ENCODE measurements at places on chromosomes 5 and 9.

GRCh38 chr5:91787718-91788117 lies 404.6 kb upstream of the ARRDC3 start:
- no peak overlapping the region for H3K27ac ChIP-seq
- DNase-seq, result no peak
- peaks cover 6% of the 10 kb centered on the region for H3K27me3 ChIP-seq
- H3K4me1 ChIP-seq, result no peaks in the 10 kb centered on the region
- H3K4me3 ChIP-seq, result no peak overlapping the region

GRCh38 chr5:74116266-74116665 lies 490.3 kb downstream of the ARHGEF28 start:
- no peak overlapping the region for H3K4me3 ChIP-seq
- H3K27ac ChIP-seq, result no peak overlapping the region
- no peaks in the 10 kb centered on the region for H3K27me3 ChIP-seq
- no peak for DNase-seq
- H3K36me3 ChIP-seq, result no peaks in the 10 kb centered on the region
- no peaks in the 10 kb centered on the region for H3K4me1 ChIP-seq

- H3K4me3 ChIP-seq, result no peak overlapping the region
- no peaks in the 10 kb centered on the region for H3K4me1 ChIP-seq
- DNase-seq, result no peak
- H3K27ac ChIP-seq, result no peak overlapping the region
- H3K36me3 ChIP-seq, result no peaks in the 10 kb centered on the region
- H3K27me3 ChIP-seq, result no peaks in the 10 kb centered on the region
These were observed 88.7 kb downstream of the PALM2AKAP2 start for GRCh38 chr9:109868722-109869121.

- no peak overlapping the region for H3K4me3 ChIP-seq
- no peaks in the 10 kb centered on the region for H3K36me3 ChIP-seq
- H3K4me1 ChIP-seq, result peaks cover 20% of the 10 kb centered on the region
- no peaks in the 10 kb centered on the region for H3K27me3 ChIP-seq
- no peak for DNase-seq
These were observed 10.1 kb upstream of the RBM27 start for GRCh38 chr5:146193285-146193684.

- H3K4me1 ChIP-seq, result no peaks in the 10 kb centered on the region
- no peak overlapping the region for H3K27ac ChIP-seq
- H3K27me3 ChIP-seq, result peaks cover 3% of the 10 kb centered on the region
- H3K36me3 ChIP-seq, result no peaks in the 10 kb centered on the region
- no peak for DNase-seq
These were observed 41.3 kb upstream of the MEF2C start for GRCh38 chr5:88924330-88924657.

DNA sequence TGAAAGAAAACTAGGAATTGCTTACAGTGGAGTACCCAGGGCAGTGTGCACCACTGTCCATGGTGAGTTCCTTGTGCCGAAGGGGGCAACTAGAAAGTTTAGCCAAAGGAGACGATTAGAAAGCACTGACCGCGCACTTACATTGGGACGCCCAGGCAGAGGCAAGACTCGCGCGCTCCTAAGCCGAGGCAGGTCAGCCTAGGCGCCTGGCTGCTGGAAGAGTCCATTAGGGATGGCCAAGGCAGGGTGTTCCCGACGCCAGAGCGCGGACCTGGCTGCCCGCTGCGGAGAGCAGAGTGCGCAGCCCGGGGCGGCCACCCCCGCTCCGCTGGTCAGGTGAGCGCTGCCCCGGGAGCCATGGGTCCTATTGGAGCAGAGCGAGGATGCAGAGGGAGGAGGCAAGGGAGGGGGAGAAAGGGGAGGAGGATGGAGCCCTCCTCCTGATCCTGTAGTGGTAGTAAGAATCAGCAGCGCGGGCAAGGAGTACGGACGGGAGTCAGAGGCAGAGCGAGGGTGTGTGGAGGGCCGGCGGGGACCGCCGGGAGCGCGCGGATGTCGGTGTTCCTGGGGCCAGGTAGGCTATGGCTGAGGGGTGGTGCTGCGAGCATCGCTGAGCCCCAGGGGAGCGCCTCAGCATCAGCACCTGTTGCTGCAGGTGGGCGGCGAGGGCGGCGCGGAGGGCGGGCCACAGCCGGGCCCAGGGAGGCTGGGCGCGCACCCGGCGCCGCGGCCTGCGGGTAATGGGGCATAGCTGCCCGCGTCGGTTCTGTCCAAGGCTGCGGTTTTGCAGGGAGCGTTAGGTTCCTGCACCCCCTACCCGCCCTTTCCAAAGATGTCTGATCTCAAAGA lies at the start of gene ADGRV1:
Gene ADGRV1 (plus strand): TSS at position 454 of the 849 bp plus-strand sequence. CDS start 99 bp downstream, at position 553.
- H3K4me1 ChIP-seq, result peaks cover 2% of the 10 kb centered on the region
- DNase-seq, result peak; percentile 88
- H3K36me3 ChIP-seq, result no peaks in the 10 kb centered on the region
- no peak within 1 kb of the TSS for H3K27ac ChIP-seq
- peak within 1 kb of the TSS; percentile 29 for H3K4me3 ChIP-seq
- H3K27me3 ChIP-seq, result peaks cover 86% of the 10 kb centered on the region

DNA sequence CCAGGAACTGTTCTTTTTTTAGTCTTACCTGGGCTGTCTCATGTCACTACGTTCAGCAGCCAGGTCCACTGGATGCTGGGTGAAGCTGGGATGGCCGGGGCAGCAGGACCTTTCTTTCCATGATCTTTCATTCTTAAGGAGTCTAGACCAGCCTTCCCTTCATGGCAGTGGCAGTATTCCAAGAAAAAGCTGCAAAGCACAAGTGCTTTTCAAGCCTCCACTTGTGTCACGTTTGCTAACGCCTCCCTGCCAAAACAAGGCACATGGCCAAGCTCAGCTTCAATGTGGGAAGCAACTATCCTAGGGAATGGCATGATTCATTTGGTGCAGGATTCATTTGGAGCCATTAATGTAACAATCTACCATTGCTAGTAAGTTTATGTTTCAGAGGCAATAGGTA lies 94.8 kb downstream of the RCL1 start:
- H3K27ac ChIP-seq, result no peak overlapping the region
- no peak overlapping the region for H3K4me3 ChIP-seq
- no peaks in the 10 kb centered on the region for H3K27me3 ChIP-seq
- no peak for DNase-seq

DNA sequence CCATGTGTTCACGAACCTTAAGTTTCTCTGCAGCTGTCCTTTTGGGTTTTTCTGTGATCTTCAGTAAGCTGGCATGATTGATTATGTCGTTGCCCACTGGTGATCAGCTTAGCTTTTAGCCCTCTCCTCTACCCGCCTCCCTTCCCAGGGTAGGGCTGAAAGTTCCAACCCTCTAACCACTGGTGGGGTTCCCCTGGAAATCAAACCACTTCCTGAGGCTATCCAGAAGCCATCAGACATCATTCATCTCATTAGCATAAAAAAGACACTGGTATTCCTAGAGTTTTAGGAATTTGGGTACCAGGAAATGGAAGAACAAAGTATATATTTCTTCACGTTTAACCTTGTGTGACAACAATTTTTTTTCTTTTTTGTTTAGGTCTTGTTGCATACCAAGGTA lies 29.8 kb downstream of the SPIN1 start:
- no peaks in the 10 kb centered on the region for H3K27me3 ChIP-seq
- H3K27ac ChIP-seq, result peak overlapping the region; percentile 11
- no peak for DNase-seq
- H3K4me1 ChIP-seq, result no peaks in the 10 kb centered on the region
- H3K36me3 ChIP-seq, result peaks cover 84% of the 10 kb centered on the region

DNA sequence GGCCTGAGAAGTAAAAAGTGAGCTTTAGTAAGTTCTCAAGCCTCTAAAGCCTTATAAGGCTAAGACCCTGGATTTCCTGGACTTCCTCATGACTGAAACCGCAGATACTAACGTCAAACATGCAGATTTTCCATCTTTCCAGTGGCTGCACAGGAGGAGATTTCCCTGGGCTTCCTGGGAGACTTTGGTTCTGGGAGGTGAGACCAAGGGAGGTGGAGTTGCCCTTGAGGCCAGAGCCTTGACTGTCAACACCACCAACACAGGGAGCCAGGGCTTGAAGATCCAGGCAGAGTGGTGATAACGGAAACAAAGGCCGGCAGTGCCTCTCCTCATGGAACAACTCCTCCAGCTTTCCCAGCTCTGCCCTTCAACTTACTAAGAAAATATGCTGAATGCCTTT lies 144.7 kb upstream of the LRRTM2 start:
- no peaks in the 10 kb centered on the region for H3K27me3 ChIP-seq
- no peak for DNase-seq
- H3K4me1 ChIP-seq, result peaks cover 7% of the 10 kb centered on the region
- H3K27ac ChIP-seq, result no peak overlapping the region
- no peak overlapping the region for H3K4me3 ChIP-seq
- H3K36me3 ChIP-seq, result peaks cover 9% of the 10 kb centered on the region

- H3K27ac ChIP-seq, result no peak overlapping the region
- no peak for DNase-seq
- no peaks in the 10 kb centered on the region for H3K36me3 ChIP-seq
- peaks cover 20% of the 10 kb centered on the region for H3K27me3 ChIP-seq
These were observed 376.9 kb upstream of the KCNN2 start for GRCh38 chr5:113984928-113985327.

DNA sequence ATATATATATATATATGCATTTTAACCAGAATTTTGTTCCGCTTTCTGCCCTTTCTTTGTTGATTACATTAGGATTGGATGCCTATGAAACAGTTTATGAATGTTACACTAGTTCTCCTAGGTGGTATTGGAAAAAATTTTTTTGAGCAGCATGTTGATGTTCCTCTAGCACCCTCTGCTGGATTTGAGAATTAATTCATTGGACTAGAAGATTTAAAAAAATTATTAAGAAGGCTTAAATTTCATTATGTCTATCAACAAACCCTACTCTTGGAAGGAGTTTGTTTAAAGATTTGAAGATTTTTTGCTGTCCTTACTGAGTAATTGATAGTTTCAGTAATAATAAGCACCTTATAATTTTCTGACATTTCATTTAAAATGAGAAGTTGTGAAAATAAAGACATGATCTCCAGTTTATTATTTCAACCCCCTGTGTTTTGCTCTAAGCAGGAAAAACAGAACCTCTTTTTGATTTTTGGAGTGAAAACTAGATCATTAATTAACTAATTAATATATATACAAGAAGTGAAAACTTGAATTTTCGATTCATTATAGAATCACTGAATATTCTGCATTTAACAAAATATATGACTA lies 89.6 kb downstream of the CCDC171 start:
- no peak overlapping the region for H3K27ac ChIP-seq
- H3K27me3 ChIP-seq, result no peaks in the 10 kb centered on the region
- peaks cover 2% of the 10 kb centered on the region for H3K4me1 ChIP-seq

DNA sequence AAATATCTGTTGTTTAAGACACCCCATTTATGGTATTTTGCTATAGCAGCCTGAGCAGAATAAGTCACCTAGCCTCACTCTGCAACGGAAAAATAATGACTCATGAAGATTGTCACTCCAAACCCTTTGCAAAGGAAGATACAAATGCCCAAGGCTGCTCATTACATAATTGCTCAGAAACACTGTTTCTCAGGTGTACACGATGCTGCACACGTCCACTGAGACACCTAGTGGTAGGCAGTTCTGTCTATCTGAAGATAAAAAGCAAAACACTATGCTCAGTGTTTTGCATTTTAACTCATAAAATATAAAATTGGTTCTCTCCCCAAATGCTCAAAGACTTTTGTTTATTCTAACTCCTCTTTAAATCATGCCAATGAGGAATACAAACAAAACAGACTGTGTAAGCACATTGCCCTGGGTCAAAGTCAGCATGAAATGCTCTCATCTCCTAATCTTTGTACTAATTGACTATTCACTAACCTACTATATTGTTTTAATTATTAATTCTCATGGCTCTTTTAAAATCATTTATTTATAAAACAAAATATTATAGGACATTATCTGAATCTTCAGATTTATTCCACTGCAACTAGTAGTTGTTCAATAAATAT lies 7.7 kb upstream of the TSLP start:
- no peaks in the 10 kb centered on the region for H3K4me1 ChIP-seq
- H3K4me3 ChIP-seq, result no peak overlapping the region
- no peak overlapping the region for H3K27ac ChIP-seq
- no peaks in the 10 kb centered on the region for H3K27me3 ChIP-seq

DNA sequence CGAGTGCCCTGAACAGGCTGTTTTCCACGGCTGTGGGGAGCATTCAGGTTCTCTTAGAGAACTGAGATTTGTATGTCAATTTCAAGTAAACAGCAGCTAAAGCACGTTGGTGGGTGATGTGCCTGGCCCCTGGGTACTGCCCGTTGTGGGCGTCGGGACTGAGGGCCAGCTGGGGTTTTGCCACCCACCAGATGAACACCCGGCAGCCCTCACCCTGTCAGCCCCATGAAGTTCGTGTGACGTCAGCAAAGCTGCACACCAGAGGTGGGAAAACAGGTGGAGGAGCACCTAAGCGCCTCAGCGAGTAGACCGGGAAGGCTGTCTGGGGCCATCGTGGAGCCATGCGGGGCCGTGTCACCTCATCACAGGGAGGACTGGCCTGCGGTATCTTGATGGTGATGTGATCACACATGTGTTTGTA lies 9.2 kb downstream of the CEP72 start:
- no peak overlapping the region for H3K27ac ChIP-seq
- no peaks in the 10 kb centered on the region for H3K27me3 ChIP-seq
- no peaks in the 10 kb centered on the region for H3K4me1 ChIP-seq
- H3K36me3 ChIP-seq, result peaks cover 81% of the 10 kb centered on the region
- no peak overlapping the region for H3K4me3 ChIP-seq

GRCh38 chr5:72472666-72473422 lies 34.4 kb downstream of the ZNF366 start:
- H3K36me3 ChIP-seq, result no peaks in the 10 kb centered on the region
- H3K4me1 ChIP-seq, result peaks cover 15% of the 10 kb centered on the region
- DNase-seq, result no peak
- no peak overlapping the region for H3K27ac ChIP-seq
- no peak overlapping the region for H3K4me3 ChIP-seq

DNA sequence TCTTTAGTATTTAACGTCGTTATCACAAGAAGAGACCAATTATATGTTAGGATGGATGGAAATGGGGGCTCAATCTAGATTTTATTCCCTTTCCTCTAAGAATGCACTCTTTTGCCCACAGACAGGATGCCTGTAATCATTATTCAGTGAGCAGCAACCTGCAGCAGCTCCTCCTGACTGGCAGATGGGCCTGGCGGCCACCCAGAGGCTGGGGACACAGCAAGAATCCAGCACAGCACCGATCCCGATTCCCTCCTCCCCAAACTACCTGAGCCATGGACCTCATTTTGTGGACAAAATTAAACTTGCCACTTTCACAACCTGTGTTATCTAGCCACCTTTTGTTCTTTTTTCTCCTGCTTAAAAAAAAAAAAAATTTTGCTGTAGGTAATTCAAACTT lies 101.0 kb downstream of the USP20 start:
- no peak overlapping the region for H3K27ac ChIP-seq
- H3K4me1 ChIP-seq, result no peaks in the 10 kb centered on the region
- H3K36me3 ChIP-seq, result no peaks in the 10 kb centered on the region
- DNase-seq, result no peak
- no peaks in the 10 kb centered on the region for H3K27me3 ChIP-seq

- H3K27me3 ChIP-seq, result no peaks in the 10 kb centered on the region
- peaks cover 34% of the 10 kb centered on the region for H3K4me1 ChIP-seq
- no peaks in the 10 kb centered on the region for H3K36me3 ChIP-seq
- peak overlapping the region; percentile 78 for H3K27ac ChIP-seq
These were observed 10.4 kb upstream of the SH3TC2 start for GRCh38 chr5:149073213-149073612.

DNA sequence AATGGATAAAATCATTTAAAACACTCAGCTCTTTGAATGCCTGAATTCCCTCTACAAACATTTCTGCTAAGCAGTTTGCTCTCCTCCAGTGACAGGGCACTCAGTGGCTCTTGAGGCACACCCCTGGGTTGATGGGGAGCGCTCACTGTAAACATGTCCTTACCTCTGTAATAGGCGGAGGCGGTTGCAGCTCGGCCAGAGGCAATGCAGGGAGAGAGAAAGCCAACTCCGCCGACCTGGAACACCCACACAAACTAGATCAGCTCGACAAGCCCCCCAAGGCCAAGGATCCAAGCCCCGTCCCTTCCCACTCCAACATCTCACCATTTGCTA lies 329 bp downstream of the CDC23 start:
- no peak overlapping the region for H3K27ac ChIP-seq
- DNase-seq, result no peak
- H3K36me3 ChIP-seq, result peaks cover 44% of the 10 kb centered on the region
- peak overlapping the region; percentile 86 for H3K4me3 ChIP-seq
- H3K4me1 ChIP-seq, result peaks cover 12% of the 10 kb centered on the region
